ENCODE measurements at places on chromosomes 13 and 19.

- DNase-seq: peak; percentile 46
Measured at GRCh38 chr19:55166530-55167268, at the start of gene DNAAF3. DNAAF3 (minus strand) TSS chr19:55166613; CDS start chr19:55166413, 200 bp downstream.

- DNase-seq: no peak
Measured at GRCh38 chr13:21014502-21015170, 46.8 kb downstream of the LATS2 start.

DNA sequence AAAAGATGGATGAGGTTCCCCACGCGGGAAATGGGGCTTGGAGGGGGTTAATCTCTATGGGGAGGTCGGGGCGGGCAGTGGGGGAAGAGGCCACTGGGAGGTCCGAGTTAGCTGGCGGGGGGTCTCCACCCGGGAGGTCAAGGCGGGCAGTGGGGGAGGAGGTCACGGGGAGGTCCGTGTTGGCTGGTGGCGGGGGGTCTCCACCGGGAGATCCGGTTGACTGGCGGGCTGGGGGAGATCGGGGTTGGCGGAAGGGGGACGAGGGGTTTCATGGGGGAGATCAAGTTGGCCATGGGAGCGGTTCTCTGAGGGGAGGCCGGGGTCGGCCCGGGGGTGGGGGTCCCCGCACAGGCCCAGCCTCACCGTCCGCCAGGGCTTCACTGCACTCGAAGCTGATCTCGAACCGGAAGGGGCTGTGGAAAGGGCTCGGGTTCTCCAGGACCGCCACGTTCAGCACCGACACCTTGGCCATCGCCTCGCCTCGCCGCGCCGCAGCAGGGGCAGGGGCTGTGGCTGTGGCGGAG is 342 bp downstream of the ASF1B start:
- no peak for DNase-seq

- no peak for DNase-seq
Measured at GRCh38 chr19:5973376-5973775, 4.6 kb downstream of the RANBP3 start.

DNA sequence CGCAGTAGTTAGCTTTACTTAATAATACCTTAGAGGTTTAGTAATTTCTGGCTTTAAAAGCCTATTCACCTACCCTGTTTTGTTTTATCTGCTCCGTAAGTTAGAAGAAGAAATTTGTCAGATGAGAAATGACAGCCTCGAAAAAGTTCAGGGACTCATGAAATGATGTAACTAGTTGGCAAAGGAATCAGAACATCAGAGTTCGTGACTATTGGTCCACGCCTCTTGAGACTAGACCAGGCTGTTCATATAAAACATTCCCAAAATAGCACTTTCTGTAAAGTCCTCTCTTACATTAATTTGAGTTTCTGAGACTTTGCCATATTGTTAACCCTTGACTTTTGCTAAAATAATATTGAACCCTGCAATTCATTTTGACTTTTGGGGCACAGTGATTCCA is 92.0 kb downstream of the HS6ST3 start:
- no peak for DNase-seq

DNA sequence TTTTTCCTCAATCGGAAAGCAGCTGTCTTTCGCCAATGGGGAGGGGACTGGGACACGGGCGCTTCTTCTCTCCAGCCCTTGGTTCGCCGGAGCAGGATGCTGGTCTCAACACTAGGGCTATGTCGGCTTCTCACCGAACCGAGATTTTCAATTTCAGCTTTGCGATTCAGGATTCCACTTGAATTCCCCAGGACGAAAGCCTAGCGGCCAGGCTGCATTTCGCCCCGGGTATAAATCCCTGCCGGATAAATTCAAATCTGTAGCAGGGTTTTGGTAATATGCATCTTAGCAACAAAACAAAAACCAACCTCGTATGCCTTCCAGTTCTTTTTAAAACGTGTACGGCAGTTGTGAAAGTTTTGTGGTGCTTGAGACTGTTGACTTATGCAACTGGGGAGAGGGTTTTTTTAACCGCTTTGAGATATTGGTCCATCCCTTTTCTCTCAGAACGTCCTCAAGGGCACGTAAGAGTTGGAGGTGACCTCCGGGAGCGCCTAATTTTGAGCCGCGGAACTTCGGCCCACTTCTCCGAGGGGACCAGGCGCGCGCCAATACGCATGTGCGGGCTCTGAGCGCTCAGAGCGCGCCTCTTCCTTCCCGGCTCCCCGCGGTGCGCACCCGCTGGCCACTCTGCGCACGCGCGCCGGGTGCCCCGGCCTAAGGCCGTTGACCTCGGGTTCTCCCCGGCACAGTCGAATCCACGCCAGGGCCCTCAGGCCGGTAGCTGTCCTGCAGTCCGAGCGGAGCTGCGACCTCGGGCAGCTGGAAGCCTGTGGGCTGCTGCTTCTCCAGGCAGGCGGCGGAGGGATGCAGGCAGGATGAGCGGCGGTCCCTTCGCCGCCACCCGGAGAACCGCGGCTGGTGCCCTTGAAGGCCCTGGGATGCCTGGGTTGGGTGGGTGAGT is 7.6 kb downstream of the POU4F1 start:
- DNase-seq: no peak

DNA sequence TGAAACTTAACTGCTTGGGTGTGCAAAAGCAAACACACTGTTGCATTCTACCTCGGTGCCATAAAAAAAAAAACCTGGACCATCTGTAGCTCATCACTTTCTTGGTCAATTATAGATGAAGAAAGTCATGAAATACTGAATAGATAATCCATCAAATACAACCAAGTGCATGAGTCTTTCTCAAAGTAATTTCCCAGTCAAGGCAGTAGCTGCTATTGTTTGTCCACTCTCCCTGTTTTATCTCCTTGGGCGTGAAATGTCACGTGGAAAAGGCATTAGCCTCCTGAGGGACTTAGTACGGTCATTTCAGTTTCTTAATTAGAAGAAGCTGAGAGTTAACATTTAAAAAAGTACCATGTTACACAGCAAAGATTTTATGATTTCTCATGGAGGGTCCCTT is 1697.9 kb downstream of the PCDH9 start:
- no peak for DNase-seq

GRCh38 chr13:41917641-41918040 is 43.3 kb downstream of the VWA8 start:
- no peak for DNase-seq

DNA sequence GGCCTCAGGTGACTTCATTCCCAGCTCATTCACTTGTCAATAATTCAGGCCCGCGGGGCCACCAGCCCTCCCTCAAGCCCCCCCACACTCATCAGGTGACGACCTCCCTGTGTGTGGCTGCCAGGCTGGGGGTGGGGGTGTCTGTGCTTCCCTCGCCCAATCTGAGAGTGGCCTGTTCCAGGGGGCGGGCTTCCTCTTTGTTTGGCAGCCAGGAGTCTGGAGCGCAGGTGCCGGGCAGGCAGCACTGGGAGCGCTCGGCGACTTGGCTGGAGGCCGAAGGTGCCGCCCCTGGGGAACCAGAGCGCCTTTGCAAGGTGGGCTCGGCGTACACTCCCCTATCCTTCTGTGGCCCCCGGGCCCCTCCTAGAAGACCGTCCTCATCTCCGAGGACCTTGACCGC is 5.4 kb upstream of the ZNF98 start:
- DNase-seq: no peak

GRCh38 chr13:113471844-113472243 is 18.6 kb upstream of the ADPRHL1 start:
- no peak for DNase-seq

DNA sequence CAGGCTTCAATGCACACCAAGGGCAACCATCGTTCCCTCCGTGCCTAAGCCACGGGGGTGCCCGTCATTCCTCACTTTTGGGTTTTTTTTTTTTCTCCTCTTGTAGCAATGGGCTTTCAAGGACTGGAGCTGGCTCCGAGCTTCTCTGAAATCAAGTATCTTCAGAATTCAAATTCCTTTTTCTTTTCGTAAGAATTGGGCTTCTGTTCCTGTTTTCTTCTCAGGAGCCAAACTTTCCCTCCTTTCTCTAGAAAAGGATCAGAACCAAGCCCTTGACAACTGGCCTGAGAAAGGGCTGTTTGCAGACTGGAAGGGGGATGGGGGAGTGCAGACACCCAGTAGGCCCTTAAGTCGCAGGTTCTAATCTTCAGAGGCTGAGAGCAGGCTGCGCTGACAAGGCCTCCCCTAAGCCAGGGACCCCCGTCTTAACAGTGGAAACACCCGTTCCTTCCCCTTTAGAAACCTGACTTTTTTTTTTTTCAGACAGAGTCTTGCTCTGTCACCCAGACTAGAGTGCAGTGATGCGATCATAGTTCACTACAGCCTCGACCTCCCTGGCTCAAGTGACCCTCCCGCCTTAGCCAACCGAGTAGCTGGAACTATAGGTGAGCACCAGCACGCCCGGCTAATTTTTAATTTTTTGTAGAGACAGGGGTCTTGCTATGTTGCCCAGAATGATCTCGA is 51.6 kb downstream of the RFX2 start:
- DNase-seq: no peak

- DNase-seq: peak; percentile 4
Measured at GRCh38 chr19:16778796-16779411, 50.3 kb upstream of the SIN3B start.

- DNase-seq: no peak
Measured at GRCh38 chr13:84705982-84706710, 823.9 kb upstream of the SLITRK1 start.

- DNase-seq: no peak
Measured at GRCh38 chr13:101127741-101128353, 288.5 kb downstream of the NALCN start.

- no peak for DNase-seq
Measured at GRCh38 chr19:4583961-4584669, 24.6 kb upstream of the SEMA6B start.

- no peak for DNase-seq
Measured at GRCh38 chr19:16325161-16325527, 518 bp downstream of the KLF2 start.

- DNase-seq: no peak
Measured at GRCh38 chr13:45102136-45102507, 18.2 kb upstream of the GTF2F2 start.

GRCh38 chr13:39565036-39565949 is 37.7 kb downstream of the LHFPL6 start:
- DNase-seq: no peak

- no peak for DNase-seq
Measured at GRCh38 chr13:103275722-103276121, 209.5 kb upstream of the SLC10A2 start.

- DNase-seq: no peak
Measured at GRCh38 chr13:36919171-36919832, 736 bp downstream of the SMAD9 start.

GRCh38 chr19:23770672-23771250 is 12.1 kb upstream of the ZNF681 start:
- no peak for DNase-seq

DNA sequence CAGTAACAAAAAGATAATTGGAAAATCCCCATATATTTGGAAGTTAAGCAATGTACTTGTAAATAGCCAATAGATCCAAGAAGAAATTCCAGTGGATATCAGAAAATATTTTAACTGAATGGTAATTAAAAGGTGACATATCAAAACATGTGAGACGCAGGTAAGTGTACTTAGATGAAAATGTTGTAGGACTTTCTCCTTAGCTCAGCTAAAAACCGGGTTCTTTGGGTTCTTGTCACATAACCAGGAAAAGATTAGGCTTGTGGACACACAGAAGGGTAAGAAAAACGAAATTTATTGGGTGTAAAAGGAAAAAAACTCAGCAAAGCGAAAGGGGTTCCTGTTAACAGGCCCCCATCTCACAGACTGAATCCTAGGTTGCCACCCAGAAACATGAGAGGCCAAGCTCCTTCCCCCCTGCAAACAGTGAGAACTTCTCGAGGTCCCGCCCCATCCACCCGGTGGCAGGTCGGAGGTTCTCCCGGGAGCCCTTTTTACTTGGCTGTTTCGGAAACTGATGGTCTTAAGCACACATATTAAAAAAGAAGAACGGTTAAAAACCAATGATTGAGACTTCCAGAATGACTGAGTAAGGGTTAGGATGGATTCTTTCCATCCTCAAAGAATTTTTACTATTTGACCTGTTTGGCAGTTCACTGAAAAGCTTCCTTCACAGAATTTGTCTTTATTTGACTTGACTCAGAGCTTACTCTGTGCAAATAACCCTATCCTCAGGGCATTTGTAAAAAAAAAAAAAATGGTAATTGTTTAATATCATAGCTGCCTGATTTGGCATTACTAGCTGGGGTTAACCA is 3.1 kb upstream of the CCDC70 start:
- no peak for DNase-seq

DNA sequence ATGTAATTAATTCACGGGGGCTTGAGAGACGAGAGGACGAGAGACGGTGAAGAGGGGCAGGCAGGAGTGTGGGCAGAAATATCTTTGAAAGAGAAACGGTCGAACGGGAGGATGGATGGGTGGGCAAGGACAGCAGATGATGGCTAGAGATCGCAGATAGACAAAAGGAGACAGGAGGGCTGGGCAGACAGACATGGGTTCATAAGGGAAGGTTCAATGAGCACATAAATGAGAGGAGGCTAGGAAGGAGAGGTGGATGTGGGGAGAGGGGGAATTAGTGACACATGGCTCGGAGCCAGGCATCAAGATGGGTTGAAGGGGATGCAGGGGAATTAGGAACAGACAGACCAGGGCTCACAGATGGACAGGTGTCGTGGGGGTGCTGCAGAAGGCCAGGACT is 1.1 kb downstream of the SYT3 start:
- no peak for DNase-seq

Data from activated CD8-positive, alpha-beta memory T cell treated with anti-CD3 and anti-CD28 coated beads for 4 hours (primary cell).